ENCODE measurements at places on chromosomes 3 and 15.

GRCh38 chr15:71658036-71658435 lies 152.3 kb upstream of the NR2E3 start:
- no peak for DNase-seq

DNA sequence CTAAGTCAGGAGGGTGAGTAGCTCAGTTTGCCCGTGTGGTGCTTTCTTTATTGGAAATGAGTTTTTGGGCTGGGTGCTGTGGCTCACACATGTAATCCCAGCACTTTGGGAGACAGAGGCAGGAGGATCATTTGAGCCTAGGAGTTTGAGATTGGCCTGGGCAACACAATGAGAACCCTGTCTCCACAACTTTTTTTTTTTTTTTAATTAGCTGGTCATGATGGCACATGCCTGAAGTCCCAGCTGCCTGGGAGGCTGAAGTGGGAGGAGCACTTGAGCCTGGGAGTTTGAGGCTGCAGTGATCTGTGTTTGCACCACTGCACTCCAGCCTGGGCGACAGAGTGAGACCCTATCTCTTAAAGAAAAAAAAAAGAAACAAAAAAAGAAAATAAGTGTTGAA lies 174.9 kb downstream of the NSMCE3 start:
- no peak for DNase-seq

DNA sequence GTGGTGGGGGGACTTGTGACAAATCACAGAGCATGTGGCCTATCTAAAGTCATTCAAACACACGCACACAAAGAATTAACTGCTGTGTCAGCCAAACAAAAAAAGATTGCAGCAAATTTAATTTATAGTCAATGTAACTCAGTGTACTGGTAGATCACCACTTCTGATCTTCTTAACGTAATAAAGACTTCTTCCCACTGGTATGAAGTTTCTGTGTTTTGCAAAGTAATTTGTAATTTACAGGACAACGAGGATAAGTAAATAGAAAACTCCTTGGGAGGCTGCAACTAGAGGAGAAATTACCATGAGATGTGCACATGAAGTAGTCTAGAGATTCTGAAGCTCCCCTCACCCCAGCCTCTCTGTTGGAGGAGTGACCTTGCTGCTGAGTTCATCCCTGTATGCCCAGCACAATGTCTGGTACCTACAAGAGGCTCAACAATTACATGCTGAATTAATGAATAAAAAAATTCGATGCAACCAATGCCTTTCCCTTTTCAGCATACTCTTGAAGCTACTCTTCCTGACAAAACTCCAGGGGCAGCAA lies 207.3 kb downstream of the ARRDC4 start:
- no peak for DNase-seq

DNA sequence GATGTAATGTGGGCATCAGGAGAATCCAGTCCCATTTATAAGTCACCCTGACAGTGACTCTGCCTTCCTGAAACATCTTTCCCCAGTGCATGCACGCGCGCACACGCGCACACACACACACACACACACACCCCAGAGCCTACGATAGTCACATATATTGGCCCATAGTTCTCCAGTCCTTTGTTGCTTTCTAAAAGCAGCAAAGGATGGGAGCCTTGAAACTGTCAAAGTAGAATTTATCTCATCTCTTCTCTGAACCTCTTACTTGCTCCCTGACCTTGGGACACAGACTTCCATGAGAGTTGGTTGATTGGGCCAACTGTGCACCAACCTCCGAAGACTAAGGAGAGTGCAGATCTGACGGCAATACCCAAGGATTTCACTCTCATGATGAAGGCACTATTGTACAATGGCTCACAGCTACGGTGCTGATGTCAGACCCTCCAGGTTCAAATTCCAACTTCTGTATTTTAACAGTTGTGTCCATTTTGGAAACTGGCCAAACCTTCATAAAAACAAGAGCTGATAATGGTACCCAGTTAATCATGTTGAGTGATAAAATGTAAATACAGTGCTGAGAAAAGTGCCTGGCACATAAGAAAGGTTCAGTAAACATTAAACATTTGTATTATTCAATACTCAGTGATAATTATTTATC lies 8.3 kb downstream of the CPA3 start:
- DNase-seq = no peak

DNA sequence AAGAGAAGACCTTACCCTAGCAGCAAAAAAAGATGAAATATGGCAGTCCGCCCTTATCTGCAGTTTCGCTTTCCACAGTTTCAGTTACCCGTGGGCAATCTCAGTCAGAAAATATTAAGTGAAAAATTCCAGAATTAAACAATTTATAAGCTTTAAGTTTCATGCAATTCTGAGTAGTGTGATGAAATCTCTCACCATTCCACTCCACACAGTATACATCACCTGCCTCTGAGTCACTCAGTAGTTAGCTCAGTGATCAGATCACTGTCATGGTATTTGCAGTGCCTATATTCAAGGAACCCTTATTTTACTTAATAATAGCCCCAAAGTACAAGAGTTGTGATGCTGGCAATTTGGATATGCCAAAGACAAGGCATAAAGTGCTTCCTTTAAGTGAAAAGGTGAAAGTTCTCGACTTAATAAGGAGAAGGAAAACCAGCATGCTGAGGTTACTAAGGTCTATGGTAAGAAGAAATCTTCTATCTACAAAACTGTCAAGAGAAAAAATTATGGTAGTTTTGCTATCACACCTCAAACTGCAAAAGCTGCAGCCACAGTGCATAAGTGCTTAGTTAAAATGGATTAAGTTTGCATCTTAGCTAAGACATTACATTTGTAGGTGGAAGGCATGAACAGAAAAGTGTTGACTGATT lies 48.1 kb downstream of the HSPBAP1 start:
- DNase-seq = no peak

DNA sequence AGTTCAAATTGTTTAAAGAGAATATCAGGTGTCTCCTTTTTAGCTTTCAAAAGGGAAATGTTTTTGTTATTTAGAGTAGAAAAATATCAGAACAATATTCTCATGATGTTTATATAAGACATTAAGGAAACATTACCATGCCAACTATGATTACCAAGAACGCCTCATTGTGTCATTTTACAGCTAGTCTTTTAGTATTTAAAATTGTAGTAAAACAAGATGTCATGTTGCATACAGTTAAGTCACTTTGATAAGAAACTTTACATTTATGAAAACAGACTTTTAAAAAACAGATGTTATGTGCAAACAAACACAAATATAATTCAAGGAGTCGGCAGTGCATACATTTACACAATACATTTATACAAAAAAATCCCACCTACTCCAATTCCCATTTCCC lies 4.4 kb downstream of the PLSCR4 start:
- no peak for DNase-seq

GRCh38 chr3:73618461-73618860 lies 6.3 kb downstream of the PDZRN3 start:
- no peak for DNase-seq

DNA sequence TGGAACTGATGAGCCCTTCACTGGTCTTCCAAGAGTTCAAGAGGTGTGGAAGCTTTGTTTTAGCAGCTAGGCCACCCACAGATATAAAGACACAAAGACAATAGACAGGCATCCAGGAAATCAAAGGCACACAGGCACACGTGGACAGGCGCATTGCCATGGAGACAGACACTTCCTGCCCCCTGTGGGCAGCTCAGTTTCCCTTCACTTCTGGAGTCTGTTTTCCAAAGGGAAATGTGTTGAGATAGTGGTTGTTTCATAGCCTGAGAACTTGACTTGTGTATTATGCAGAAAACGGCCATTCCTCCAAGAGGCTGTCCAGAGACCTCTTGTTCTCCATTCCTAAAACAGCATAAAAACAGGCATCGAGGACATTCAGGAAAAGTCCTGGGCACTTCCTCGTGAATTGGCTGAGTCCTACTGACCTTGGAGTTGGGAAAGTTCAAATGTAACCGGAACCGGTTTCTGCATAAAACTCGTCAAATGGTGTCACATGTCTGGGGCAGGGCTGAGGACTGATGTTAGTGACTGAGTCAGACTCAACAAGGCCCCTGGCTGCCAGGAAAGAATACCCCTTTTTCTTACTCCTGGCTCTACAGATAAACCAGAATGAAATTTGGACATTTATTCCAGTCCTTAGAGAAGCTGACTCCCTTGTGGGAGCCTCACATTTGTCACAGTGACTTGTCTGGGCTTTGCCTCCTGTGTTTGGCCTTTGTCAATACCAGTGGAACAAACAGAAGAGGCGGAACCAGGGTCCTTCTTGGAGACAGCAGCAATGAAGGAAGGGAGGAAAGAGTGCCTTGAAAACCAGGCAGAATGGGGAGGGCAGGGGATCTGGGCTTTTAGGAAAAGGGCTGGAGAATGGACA lies 1.3 kb downstream of the ALPK3 start:
- no peak for DNase-seq

DNA sequence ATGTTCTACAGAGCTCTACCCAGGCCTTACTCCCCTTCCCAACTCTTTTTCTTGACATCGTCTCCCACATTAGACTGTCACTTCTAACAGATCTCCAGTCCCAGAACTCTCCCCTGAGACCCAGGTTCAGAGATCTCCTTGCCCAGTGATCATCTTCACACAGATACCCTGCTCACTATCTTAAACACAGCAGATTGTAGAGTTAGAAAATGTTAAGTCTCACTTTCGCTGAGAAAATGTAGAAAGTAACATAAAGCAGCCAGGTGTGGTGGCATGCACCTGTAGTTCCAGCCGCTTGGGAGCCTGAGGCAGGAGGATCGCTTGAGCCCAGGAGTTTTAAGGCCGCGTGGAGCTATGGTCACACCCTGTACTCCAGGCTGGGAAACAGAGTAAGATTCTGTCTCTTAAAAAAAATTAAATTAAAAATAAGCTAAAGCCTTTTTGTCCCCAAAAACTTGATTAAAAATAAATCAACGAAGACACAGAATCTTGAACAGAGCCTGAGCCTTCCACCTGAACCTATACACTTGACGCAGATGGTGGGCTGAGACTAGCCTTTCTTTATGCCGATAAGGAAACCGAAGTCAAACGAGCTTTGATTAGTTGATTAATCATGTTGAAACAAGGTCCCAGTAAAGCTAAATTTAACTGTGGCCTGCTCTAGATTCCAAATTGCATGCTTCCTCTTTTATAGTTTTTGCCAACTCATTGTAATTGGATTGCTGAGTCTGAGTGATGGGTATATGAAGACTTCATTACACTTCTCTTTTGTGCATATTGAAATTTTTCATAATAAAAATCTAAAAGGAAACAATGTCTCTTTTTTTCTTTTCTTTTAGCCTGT lies 31.3 kb upstream of the BLM start:
- DNase-seq = no peak

DNA sequence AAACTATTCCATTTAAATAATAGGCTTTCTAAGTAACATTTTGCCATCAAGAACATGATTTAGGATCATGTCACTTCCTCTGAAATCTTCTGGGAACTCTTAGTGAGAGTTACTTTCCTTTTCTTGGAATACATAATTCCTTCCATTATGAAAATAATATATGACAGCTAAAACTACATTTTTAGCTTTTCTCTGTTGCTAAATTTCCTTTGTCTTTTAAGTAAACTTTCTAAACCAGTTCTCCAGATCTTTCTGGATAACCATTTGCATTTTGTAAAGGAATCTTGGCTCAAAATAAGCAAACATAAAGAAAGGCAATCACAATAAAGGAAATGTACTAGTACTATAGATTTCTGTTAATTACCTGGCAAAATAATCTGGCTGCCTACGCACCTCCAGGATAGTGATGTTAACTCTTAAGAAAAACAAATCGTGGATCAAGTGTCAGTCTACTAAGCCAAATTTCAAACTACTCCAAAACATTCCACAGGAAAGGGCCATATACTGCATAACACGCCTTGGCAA lies 165.7 kb downstream of the ZNF385D start:
- no peak for DNase-seq

- DNase-seq = no peak
Measured at GRCh38 chr3:148930752-148931151, 60.6 kb upstream of the GYG1 start.

DNA sequence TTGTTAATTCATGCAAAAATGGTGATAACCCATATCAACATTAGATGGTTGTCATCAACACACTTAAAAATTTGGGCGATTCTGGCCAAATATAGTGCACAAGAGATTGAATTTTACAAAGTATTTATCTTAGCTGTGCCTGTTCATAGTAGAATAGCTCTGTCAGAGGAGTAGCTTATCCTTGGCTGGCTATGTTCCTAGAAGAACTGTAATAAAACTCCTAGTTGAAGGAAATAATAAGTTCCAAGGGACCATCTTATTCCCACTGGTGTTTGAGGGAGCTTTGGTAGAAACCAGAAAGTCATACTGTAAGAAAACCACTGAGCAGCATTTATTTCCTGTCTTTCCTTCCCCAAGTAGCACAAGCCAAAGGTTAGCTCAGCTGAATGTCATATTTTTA lies 201.8 kb downstream of the GRM7 start:
- DNase-seq = no peak

- DNase-seq = no peak
Measured at GRCh38 chr3:107271787-107272387, 105.4 kb upstream of the CCDC54 start.

- DNase-seq = no peak
Measured at GRCh38 chr3:46479696-46480095, 15.0 kb upstream of the LTF start.

- DNase-seq = no peak
Measured at GRCh38 chr3:179454887-179455286, 3.6 kb upstream of the GNB4 start.

DNA sequence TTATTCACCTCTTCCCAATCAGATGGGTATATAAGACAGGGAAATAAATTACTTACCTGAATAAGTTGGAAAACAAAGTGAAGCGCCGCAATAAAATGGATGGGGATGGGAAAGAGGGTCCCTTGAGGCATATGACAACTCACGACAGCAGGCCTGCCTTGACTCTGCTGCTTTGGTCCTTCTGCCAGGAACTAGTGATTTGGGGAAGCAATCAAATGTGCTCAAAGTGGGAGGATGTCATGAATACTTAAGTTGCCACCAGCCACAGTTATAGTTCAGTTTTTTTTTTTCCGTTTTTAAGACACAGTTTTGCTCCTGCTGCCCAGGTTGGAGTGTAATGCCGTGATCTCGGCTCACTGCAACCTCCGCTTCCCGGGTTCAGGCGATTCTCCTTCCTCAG lies 4.6 kb downstream of the PARL start:
- no peak for DNase-seq

DNA sequence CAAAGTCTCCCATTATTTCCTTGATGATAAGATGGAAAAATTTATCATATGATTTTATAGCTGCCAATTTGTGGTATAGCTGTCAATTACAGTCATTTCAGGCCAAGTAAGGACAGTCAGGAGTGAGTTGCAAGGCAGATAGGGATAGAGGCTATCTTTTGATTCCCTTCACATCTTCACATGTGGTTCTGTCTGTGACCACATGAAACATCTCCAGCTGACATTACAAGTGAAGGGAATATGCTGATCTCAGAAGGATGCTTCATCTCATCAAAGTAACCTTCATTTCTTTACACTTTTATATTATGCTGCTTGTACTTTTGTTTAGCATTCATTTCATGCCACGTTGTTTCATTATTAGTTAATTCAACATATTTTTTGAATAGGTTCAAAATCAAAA lies 136.9 kb upstream of the CFAP20DC start:
- no peak for DNase-seq

DNA sequence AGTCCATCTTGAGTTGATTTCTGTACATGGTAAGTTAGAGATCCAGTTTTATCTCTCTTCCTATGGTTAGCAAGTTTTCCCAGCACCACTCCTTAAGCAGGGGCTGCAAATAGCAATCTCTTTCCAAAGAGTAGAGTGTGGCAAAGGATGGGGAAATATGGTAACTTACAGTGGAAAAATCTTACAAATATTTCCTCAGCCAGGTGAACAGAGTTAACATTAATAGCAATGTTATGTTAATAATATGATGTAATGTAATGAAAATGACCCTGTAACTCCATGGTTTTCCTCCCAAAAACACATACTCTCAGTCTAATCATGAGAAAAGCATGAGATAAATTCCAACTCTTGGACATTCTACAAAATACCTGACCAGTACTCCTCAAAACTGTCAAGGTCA lies 30.4 kb downstream of the FSIP1 start:
- no peak for DNase-seq
